ENCODE measurements at places on chromosomes 6 and 20.

DNA sequence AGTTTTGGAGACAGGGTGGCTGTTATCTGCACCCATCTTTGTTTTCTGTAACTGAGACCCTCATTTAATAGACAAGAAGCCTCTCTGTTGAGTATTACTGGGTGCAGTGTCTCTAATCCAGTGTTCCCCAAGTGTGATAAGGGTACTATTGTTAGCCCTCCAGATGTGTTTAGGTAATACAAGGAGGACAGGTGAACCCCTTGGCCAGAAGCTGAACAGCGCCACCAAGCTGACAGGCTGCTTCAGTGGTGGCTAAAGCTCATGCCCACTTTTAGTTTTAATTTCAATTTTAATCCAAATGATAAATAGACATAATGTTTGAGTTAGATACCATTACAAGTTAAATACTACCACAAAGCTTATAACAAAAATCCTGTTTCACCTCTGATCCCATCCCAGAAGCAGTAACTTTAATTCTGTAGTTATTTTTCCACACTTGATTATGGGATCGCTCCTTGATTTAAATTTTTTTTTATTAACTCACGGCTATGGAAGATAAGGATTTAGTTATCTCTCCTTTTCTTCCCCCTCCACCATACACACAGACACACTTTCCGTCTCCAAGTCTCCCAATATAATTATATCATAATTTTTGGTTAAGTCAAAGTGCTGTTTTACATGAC lies 8.4 kb upstream of the STK35 start:
- DNase-seq: peak; percentile 37

GRCh38 chr6:14016432-14016831 lies 91.7 kb downstream of the RNF182 start:
- DNase-seq: no peak

GRCh38 chr6:126738146-126738545 lies 380.3 kb upstream of the RSPO3 start:
- DNase-seq: no peak

DNA sequence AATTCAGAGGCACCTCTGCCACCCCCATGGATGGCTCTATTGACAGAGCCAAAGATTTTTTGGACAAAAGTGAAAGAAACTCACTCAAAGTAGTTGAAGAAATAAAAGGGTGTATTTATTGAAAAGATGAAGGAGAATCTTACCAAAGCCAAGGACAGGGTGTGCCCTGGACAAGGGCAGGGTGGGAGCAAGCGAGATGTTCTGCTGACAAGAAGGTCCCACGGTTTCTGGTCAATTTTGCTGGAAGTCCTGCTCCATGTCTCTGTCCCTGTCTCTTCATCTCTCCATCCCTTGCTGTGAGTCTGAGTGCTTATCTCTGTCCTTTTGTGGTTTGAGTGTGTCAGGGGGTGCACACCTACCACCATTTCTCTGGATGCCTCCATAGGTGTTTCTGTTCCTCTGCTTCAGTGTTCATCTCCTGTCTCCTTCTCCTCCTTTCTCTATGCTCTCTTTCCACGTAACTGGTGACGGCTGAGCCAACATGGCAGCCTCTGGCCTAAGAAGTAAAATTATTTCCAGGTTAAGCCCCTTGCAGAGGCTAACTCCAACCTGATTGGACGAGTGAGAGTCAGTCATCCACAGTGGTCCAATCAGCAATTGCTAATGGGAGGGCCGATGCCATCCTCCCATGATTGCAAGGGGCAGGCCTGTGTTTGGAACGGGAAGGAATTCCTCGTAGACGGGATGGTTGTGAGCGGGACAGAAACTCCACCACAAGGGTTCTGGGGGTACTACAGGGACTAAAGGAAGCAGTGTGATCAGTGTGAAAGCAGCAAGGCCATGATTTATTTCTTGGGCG lies 502.1 kb upstream of the CDH4 start:
- no peak for DNase-seq

DNA sequence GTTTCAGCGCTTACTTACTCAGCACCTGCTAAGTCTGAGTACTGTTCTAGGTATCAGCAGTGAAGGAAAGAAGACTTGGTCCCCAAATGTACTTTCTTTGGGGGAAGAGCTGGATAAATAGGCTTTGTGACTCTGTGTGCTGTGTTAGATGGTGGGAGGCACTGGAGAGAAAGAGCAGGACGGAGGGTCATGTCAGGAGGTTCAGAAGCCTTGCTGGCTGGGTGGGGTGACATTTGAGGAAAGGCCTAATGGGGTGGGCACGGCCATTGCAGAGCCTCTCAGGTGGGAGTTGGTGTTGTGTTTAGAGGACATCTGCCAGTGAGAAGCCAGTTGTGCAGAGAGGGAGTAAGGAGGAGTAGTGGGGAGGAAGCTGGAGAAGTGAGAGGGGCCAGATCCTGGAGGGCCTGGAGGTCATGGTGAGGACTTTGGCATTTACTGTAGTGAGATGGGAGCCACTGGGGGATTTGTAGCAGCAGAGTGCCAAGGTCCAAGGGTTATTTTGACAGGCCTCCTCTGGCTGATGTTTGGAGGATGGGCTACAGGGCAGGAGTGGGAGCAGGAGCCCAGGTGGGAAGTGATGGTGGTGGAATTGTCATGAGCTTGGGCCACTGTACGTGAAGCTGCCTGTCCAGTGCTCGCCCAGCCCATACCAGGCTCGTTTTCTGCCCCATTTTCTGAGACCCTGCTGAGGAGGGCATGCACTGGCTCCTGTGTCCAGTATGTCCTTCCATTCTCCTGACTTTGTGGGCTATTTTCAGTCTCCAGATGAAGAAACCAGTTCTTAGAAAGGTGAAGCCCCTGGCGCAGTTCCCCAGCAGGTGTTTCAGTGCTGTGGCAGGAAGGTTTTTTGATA lies 886 bp downstream of the SDCBP2 start:
- no peak for DNase-seq

GRCh38 chr6:45478240-45478639 lies 100.5 kb upstream of the SUPT3H start:
- no peak for DNase-seq

DNA sequence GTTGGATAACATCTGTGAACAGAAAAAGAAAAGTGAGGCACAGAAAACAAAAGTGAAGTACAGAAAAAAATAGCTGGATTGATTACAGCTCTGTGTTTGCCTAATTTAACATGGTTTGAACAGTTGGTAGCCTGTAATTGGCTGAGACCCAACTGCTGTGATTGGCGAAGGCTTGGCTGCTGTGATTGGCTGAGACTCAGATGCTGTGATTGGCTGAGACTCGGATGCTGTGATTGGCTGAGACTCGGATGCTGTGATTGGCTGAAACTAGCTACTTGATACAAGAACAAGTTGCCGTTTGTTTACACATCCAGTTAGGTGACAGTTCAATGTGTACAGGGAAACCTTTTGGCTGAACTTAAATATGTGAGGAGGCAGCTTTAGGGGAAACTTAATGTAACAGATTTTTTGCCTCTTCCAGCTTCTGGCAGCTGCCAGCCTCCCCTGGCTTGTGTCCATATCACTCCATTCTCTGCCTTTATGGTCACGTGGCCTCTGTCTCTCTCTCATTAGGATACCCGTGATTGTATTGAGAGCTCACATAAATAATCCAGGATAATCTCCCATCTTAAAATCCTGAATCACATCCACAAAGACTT lies 223.4 kb upstream of the FOXA2 start:
- no peak for DNase-seq

- DNase-seq: peak; percentile 10
These were observed 6.6 kb downstream of the PRSS35 start for GRCh38 chr6:83518816-83519480.

- no peak for DNase-seq
These were observed 25.4 kb downstream of the SLC17A9 start for GRCh38 chr20:62977613-62978560.

GRCh38 chr20:38473367-38473795 lies 738 bp downstream of the RALGAPB start:
- DNase-seq: no peak

GRCh38 chr20:31452575-31452974 lies 12.1 kb downstream of the DEFB123 start:
- DNase-seq: no peak

- no peak for DNase-seq
These were observed 66.2 kb upstream of the EYA2 start for GRCh38 chr20:46828471-46828870.

DNA sequence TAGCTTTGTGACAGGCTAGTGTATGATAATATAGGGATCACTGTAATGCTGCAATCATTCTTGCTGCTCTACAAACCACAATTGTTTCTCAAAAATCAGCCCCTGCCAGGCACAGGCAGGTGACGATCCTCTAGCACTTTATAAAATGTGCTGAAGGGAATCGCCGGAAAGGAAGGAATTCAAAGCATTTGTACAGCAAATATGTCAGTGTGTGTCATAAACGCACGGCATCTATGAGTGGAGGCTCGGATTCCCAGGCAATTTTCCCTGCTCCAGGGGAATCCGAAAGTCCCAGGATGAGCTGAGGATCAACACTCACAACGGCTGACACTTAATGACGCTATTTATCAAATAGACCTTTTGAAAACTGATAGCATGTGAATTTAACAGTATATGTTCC lies 1.4 kb downstream of the PHACTR1 start:
- DNase-seq: peak; percentile 71

- DNase-seq: no peak
These were observed 342.4 kb upstream of the ARID1B start for GRCh38 chr6:156434795-156435190.

- no peak for DNase-seq
These were observed 2.0 kb upstream of the GTPBP2 start for GRCh38 chr6:43630980-43631619.

DNA sequence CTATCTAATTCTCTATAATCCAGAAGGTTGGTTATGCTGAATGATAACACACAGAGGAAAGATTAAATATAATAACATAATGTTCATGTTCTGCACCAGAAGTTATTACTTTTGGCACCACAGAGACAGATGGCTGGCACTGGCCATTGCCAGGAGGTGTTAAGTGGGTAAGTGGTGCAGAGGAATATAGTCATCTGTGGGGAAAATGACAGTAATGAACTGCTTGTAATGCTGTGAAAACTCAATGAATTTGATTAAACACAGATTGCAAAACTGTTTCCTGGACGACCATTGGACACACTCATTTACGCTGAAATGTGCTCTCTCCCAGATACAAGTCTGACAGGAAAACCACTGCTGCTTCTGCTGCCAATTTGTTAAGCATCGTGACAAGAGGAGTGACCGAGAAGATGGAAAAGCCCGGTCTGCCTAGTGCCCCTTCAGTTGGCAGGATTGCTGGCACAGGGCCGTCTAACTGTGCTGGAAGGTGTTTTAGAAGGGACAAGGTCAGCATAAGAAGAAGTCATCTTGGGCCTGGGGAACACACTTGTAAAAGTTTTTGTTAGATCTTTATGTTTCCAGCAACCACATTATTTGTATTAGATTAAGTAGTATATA lies 567.4 kb downstream of the CBLN4 start:
- DNase-seq: no peak

DNA sequence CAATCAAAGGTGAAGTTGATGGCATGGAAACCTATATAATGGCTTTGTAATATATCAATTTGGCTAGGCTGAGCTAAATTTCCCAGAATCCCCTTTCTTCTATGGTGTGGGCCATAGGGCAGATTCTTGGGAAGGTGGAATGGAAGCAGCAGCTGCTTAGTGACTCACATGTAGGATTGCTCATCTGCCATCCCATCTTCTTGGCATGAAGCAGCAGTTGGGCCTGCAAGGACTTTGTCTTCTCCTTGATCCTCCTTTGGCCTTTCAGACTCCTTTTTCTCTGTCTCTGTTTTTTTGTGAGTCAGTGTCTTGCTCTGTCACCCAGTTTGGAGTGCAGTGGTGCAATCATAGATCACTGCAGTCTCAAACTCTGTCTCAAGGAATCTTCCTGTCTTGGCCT lies 52.6 kb upstream of the CEP162 start:
- DNase-seq: peak; percentile 10

DNA sequence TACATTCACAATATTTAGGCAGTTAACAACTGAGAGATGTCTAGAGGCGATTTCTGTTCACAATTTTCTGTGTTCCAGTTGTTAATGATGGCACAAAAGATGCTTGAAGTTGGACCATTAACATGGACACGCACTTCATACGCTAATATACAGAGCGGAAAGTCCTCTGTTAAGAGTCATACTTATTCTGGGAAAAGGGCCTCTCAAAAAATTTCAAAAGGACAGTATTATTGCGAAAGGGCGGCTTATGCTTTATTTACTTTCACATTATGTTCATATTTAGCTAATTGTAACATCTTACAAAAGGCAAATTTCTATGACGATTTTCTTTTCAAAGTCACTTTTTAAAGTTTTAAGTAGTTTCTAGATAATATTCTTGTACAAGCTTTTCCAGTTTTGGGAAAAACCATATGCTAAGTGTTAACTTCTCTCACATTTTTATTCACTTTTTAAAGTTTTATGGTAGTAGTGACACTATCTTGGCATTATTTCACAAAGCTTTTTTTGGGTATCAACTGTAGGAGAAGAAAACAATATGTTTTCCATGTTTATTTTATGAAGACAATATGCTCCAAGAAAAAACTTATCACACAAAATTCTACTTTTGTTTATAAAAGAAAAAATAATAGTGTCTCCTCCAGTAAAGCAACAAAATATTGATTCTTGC lies 62.3 kb downstream of the MAP7 start:
- no peak for DNase-seq

DNA sequence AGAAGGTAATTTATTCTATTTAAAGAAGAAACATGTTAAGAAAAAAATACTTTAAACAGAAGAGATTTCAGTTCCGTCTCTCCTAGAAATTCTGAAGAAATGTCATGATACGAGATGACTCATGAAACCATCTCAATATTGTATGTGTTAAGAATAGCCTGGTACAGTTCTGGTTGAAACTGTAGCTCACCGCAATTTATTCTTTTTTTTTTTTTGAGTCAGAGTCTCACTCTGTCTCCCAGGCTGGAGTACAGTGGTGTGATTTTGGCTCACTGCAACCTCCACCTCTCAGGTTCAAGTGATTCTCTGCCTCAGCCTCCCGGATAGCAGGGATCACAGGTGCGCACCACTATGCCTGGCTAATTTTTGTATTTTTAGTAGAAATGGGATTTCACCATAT lies 103.3 kb downstream of the ARHGAP18 start:
- no peak for DNase-seq

DNA sequence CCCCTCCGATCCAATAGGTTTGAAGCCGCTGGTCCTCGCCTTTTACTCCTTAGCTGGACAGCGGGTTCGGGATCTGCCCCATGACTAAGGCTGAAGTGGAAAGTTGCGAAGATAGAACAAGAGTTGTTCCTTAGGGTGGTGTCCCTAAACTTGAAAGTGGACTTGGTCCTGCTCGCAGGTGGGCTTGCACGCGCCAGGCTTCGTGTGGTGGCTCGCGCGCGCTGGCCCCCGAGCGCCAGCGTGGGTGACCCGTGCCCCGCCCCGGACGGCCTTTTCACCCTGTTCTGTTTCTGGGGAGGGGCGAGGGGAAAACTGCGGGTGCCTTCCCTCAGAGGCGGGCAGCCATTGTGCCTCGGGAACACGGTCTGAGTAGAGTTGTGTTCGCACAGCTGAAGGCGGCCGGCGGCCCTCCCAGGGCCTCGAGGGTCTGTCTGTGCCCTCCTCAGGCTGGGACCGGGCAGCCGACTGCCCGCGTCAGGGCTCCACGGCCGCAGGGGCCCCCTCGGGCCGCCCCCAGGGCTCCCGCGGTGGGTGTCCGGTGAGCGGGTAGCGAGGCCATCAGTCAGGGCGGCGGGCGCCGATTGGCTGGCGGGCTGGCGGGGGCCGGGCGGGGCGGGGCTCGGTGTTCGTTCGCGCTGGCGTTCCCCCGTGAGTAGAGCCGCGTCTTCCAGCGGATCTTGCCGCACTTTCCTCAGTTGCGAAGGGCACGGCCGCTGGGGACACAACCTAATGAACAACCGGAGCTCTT lies 33.0 kb downstream of the RREB1 start:
- DNase-seq: peak; percentile 94
